Stimulated activated CD4-positive, alpha-beta T cell treated with anti-CD3 and anti-CD28 coated beads, Interleukin-1b, Interleukin-23, amount 100 ng/mL, for 1 hour (primary cell): ENCODE measurements at places on chromosomes 5 and 9.

GRCh38 chr5:91374893-91375520 lies 8.1 kb downstream of the ARRDC3 start:
- no peak for DNase-seq

DNA sequence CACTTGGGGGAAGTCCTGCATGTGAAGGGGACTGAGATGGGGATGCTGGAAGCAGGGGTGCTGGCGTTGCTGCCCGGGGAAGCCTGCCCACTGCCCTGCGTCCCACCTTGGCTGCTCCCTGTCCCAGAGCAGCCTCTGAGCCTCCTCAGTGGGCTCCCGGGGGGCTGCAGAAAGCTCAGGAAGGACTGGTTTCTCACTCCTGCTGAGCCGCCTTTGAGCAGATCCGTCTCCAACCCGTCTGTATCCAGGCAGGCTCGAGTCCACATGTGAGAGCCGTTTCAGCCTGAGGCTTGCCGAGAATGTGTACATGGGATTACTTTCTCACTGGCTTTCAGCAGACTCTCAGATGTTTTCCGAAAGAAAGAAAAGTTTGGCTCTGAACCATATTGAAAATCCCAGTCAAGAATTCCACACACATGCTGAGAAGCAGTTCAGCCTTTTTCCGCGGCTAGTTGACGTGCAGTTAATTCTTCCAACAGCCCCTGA lies 95.3 kb upstream of the COL5A1 start:
- DNase-seq = no peak

DNA sequence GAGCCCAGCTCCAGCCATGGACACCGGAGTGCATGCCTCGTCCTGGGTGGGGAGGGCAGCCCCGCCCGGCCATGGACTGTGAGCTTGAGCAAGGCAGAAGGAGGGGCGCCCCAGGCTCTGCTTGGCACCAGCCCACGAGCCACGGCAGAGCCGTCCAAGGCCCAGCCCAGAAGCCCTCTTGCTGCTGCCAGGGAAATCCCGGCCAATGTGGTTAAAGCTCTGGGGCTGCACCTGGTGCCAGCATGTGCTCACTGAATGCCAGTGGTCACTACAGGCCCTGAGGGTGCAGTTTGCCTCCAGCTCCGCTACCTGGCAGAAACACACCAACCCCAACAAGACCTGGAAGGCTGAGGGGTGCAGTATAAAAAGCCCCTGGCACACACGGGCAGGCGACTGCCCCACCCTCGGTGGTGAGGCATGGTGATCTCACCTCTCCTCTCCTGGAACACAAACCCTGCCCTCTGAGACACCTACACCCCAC lies 11.8 kb downstream of the BRD3 start:
- DNase-seq = no peak

- no peak for DNase-seq
Measured at GRCh38 chr9:86238861-86239770, 20.3 kb downstream of the C9orf153 start.

GRCh38 chr5:181058786-181059296 lies 18.8 kb downstream of the BTNL9 start:
- DNase-seq = no peak

- DNase-seq = no peak
Measured at GRCh38 chr5:15489571-15490235, 10.3 kb upstream of the FBXL7 start.

- no peak for DNase-seq
Measured at GRCh38 chr5:77232574-77233358, 22.3 kb downstream of the PDE8B start.

GRCh38 chr5:32265902-32266301 lies 46.8 kb downstream of the MTMR12 start:
- no peak for DNase-seq

- DNase-seq = no peak
Measured at GRCh38 chr9:131706608-131706970, 33.3 kb downstream of the RAPGEF1 start.

DNA sequence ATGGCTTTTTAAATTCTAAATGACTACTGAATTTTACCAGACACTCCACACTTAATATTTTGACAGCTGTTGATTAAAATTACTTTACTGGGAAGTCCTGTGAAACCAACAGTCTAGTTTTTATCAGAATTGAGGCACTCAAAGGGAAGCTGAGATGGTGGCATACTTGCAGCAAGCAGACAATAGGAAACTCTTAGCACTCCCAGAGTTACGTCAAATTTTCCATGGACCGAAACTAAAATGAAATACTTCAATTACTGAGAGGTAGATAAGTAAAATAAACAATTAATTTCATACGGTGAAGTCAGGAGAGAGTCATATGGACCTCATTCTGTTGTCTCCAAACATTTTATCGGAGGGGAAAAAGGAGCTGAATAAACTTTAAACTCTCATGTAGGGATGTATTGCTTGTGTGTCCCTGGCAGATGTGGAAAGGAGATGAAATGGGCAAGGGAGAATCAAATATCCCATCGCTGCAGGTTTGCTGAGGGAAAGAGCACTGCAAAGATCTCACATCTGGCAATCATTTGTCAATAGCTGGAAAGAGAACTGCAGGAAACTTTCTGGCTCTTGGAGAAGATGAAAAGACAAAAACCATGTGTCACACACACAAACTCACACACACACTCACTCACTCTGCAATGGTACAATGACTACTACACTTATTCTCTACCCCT lies 189.4 kb downstream of the BNC2 start:
- DNase-seq = no peak

GRCh38 chr5:115946655-115947054 lies 15.6 kb upstream of the LVRN start:
- no peak for DNase-seq

GRCh38 chr5:151038801-151039238 lies 18.4 kb downstream of the GPX3 start:
- DNase-seq = no peak

- DNase-seq = no peak
Measured at GRCh38 chr5:25295067-25295466, 650.3 kb upstream of the CDH10 start.

DNA sequence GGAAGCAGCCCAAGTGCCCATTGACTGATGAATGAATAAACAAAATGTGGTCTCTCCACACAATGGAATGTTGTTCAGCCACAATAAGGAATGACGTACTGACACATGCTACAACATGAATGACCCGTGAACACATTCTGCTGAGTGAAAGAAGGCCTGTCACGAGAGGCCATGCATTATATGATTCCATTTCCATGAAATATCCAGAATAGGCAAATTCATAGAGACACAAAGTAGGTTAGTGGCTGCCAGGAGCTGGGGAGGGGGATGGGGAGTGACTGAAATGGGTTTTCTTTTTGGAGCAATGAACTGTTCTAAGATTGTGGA lies 41.4 kb downstream of the BICD2 start:
- no peak for DNase-seq

DNA sequence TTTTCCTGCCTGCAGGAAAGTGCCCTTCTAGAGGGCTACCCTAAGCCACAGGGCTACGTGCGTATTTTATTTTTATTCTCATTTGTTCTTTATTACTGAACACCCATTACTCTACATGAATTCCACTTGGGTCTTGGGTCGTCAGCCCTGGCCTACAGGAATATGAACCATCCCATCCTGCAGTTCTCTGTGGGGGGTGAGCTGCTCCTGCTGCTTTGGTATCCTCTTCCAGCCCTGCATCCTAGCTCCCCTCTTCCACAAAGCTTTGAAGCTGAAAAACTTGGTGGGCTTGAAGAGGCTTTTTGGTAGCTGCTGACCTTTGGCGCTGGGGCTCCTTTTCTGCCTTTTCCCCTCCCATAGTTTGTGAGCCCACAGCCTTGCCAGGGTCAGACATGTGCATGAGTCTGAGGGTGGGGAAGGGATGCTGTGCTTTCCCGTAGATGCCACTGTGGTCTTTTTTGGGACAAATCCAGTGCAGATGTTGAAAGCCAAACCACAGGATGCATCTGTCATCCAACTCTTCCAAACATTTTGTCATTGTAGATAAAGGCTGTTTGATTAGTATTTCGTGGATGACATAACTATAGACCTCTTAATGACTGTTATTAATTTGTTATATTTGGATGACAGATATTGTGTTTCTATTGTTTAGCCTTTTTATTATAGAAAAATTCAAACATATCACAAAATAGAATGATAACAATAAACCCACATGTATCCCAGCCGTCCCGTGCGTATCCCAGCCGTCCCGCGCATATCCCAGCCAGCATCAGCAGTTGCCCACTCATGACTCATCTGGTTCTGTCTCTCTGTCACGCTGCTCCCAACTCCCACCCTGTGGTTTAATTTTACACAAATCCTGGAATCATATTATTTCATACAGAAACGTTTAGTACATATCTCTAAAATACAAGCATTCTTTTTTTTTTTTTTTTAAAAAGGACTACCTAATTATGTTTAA lies 43.9 kb downstream of the SLC46A2 start:
- no peak for DNase-seq

DNA sequence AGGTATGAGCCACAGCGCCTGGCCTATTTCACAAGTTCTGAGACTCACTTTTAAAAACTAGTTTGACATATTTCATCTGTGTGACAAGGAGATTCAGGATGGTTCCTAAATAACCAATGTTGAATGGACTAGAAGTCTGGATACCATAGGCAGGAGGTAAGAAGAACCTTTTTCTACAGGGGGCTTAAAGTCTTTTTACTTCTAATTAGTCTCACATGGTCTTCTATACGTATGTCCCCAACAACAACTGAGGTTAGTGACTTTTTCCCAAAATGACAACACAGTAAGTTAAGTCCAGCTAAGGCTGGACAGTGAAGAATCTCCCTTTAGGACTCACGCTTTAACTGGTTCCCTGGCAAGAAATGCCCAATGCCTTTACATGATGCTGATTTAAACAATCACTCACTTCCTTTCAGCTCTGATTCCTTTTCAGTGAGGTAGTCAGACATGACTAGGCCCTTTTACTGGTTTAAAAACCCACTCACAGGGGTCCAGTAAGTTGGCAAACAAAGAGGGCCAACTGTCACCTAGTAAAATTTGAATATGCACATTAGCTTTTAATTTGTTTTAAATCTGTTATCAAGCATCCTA lies 12.1 kb upstream of the HAUS6 start:
- no peak for DNase-seq

DNA sequence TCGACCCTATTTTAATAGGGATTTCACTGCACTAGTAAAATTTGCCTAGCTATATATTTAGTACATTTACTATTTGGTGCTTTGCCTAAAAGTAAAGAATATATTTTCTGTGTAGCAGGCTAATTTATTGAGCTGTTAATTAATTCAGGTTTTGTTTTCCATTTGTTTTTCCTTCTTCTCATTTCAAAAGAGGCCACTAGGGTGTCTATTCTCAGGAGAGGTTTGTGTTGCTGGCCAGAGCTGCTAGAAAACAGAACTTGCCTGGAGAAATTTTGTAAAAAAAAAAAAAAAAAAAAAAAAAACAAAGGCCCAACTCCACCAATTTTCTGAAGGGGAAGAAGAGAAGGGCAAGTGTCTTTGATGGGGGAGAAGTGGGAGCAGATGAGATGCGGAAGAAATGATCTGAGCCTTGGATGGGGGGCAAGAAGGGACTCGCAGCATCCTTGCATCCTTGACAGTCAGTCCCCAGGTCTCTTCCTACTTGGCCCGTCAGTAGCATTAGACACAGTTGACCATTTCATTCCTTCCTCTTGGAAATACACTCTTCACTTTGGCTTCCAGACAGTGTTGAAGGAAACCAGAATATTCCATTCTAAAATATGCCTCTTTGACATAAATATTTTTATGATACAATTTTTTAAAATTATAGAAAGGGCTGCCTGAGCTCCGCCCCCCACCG lies 318.5 kb downstream of the TRPM3 start:
- no peak for DNase-seq

DNA sequence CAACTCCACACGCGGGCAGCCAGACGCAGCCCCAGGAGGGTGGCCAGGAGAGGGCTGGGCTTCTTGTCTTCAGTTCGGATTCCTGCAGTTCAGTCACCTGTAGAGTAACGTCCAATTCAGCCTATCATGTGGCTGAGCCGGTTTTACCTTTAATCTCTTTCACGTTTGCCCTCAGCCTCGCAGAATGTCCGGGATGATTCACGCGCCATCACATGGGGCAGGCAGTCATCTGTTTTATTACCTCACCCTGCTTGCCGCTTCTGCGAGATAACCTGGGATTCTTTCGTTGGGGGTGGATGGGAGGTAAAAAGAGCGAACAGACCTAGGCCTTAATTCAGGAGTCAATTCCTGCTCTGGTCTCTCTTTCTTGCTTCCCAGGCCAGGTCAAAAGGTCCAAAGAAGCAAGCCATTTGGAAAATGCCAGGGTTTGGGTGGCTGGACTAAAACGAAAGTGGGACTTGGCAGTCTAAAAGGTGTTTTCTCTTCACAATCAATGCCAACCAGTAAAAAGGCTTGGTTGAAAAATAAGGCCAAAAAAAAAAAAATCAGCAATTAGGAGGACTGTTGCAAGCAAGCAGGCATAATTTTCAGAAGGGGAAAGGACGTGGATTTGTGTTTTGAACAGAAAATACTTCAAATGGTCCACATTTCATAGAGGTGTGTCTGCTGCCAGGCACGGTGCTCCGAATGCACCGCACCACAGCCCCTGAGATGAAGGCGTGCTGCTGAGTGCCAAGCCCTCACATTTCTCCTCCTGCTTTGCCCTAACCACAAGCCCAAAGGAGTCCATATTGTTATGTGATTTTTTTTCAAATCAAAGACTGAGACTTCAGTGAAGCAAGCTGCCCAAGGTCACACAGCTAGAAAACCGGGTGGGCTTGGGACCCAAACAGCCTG lies 2.8 kb upstream of the WWC1 start:
- DNase-seq = no peak

GRCh38 chr9:37706290-37706689 lies 47.3 kb upstream of the TRMT10B start:
- DNase-seq = no peak

GRCh38 chr5:151051066-151051930 lies 29.5 kb downstream of the TNIP1 start:
- DNase-seq = peak; percentile 44

DNA sequence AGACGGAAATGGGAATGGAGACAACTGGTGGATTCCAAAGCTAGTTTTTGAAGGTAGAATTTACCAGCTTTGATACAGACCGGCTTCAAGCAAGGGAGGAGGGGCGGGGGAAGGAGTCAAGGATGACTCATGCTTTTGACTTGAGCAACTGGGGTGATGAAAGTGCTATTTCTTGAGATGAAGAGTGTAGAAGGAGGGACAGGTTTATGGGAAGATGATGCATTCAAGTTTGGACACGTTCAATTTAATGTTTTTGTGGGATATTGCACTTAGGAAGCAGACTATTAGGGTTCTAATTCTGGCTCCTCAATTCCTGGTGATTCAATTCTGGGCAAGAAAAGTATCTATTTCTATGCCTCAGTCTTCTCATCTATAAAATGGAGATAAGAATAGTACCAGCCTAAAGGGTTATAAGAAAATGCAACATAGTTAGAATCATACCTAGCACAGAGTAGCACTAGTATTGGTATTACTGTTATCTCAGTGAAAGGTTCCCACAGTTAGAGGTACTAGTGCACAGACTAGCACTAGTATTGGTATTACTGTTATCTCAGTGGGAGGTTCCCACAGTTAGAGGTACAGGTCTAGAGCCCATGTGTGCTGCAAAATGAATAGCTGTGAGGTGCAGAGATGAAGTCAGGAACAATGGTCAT lies 4.6 kb downstream of the NIPAL4 start:
- no peak for DNase-seq

- DNase-seq = no peak
Measured at GRCh38 chr5:38535248-38535750, 21.1 kb downstream of the LIFR start.

GRCh38 chr9:2559192-2560152 lies 62.1 kb upstream of the VLDLR start:
- no peak for DNase-seq
